Muscle of back (tissue), 13 donors: ENCODE measurements at places on chromosomes 2 and 18.
A peak's percentile ranks its signal among the peaks of the same experiment; 100 is the strongest.

GRCh38 chr2:172753610-172754009 lies 18.0 kb downstream of the RAPGEF4 start:
- DNase-seq: no peak

DNA sequence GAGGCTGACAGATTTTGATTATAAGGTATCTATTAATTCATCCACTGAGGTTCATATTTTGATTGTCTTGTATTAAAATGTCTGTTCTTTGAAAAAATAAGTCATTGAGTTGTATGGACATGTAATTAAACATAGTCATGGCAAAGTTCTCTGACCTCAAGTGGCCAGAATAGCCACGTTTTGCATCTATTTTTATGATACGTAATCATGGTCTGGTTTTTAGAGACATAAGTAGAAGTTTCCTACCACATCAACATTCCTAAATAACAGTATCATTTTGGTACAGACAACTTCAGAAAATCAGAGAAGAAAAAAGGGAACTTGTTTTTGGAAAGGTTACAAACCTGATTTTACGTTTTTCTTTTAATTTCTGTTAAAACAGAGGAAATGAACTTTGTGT lies 47.6 kb downstream of the COL5A2 start:
- no peak for DNase-seq

- DNase-seq: no peak
These were observed 24.5 kb upstream of the LIPG start for GRCh38 chr18:49537232-49537896.

- peak; percentile 36 for DNase-seq
These were observed 259.0 kb downstream of the LRATD1 start for GRCh38 chr2:14891546-14891945.
